Stimulated activated CD8-positive, alpha-beta memory T cell treated with anti-CD3 and anti-CD28 coated beads, Interleukin-4, amount 100 ng/mL, for 48 hours (primary cell): ENCODE measurements at places on chromosomes 1 and 21.

DNA sequence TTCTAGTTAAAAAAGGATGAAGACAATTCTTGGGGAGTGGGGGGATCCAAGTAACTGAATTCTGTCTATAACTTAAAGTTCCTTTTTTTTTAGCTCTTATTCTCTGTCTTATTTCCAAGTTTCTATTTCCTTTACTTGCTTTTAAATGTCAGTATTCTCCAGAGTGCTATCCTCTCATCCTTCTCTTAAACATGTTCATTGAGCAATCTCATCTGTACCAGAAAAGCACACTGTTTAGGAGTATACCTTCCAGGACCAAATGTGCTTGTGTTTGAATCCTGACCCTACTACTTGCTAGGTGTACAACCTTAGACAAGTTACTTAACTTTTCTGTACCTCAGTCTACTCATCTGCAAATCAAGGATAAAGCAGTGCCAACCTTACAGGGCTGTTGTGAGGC is 50.1 kb downstream of the AKT3 start:
- no peak for DNase-seq

- no peak for DNase-seq
These were observed 18.4 kb upstream of the REG4 start for GRCh38 chr1:119829625-119830024.

DNA sequence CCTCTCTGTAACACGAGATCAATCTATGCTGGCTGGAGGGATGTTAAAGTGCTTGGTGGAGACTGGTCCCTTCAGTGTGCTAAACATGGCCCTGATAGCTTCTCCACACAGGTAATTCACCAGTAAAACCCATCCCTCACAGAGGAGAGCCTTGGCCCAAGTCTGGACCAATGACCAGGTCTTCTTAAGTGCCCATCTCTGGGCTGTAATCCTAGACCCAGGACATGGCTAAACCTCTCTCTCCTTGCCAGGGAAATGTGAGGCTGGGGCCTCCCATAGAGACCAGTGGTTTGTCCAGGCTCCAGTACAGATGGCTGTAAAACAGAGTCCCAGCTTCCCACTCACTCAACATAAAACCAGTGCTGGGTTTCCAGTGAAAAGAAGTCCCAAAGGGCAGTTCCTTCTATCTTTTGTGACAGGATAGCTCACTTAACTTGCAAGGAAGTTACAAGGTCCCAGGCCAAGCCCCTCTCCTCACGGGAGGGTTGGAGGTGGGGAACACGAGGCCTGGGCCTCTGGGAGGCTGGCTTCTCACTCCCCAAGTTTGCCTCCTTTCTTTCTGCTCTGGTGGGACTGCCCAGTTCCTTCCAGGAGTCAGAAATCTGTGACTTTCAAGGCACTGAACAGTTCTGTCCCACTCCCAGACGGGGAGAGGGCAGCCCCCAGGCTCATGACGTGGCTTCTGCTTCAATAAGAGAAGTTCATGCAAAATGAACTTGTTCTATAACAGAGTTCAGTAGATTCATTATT is 2.2 kb upstream of the KIF17 start:
- no peak for DNase-seq

- peak; percentile 13 for DNase-seq
These were observed 51.3 kb downstream of the CAPN9 start for GRCh38 chr1:230798491-230798890.

DNA sequence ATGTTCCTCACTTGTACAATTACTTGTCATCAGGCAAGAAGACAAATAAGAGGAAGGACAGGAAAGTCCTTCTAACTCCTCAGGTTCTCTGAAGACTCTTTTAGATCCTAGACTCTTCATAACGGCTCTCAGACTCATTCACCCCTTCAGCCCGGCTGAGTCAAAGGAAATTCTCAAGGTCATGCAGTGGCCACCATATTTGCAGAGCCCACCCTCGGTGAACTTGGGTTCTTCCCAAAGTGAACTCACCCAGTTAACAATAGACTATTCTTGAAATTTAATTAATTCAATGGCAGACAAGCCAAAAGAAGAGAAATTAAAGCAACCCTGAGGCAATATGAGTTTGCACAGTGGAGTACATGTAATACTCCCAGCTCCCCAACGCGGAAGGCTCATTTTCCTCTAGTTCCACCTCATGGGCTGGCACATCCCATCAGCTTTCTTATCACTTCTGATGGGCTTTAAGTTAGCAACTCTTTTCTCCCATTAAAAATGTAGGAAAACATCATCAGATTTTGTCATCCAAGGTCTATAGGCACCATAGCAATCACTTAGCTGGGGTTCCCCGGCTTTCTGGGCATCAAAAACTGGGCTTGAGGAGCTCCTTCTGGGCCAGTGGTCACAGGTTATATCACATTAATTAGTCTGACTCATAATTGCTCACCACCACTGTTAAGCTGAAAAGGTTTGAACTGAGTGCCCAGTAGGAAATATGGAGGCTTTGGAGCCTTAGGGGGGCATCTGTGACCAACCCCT is 27.8 kb upstream of the TIAM1 start:
- DNase-seq = no peak

GRCh38 chr1:151993084-151993733 is 450 bp downstream of the S100A10 start:
- DNase-seq = peak; percentile 59

GRCh38 chr1:25904943-25905679 is 1.1 kb downstream of the STMN1 start:
- DNase-seq = peak; percentile 99

GRCh38 chr1:183735069-183735860 is 69.7 kb upstream of the RGL1 start:
- DNase-seq = no peak
